ENCODE measurements at places on chromosomes 1 and 21.

- no peak for DNase-seq
Measured at GRCh38 chr1:4916610-4917009, 262.2 kb downstream of the AJAP1 start.

- DNase-seq: no peak
Measured at GRCh38 chr1:154788886-154789285, 81.2 kb downstream of the KCNN3 start.

- DNase-seq: no peak
Measured at GRCh38 chr1:220338759-220339158, 66.5 kb upstream of the RAB3GAP2 start.

- DNase-seq: no peak
Measured at GRCh38 chr1:155976062-155976912, 2.1 kb downstream of the ARHGEF2 start.

GRCh38 chr1:41783189-41783639 is 135.5 kb downstream of the HIVEP3 start:
- peak; percentile 22 for DNase-seq

GRCh38 chr1:17609529-17609928 is 70.0 kb downstream of the ARHGEF10L start:
- no peak for DNase-seq

DNA sequence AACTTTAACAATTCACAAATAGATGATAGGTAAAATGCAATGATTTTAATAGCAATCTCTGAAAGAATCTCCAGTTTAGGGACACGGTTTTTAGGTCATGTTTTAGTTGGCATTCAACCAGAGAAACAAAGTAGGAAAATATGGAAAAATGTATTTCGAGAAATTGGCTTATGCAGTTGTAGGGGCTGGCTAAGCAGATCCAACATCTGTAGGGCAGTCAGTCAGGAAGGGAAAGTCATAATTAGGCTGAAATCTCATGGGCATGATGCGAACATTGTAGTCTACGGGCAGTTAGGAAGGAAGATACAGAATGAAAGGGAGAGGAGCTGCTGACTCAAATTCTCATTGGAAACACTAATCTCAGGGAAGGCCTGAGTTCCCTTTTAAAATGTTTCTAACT is 1276.0 kb upstream of the ADGRL4 start:
- no peak for DNase-seq

GRCh38 chr21:22224261-22224660 is 1226.1 kb downstream of the NCAM2 start:
- DNase-seq: no peak

- no peak for DNase-seq
Measured at GRCh38 chr1:167987174-167987573, 50.3 kb upstream of the MPC2 start.

- DNase-seq: no peak
Measured at GRCh38 chr1:185044387-185044786, 971 bp upstream of the RNF2 start.

- no peak for DNase-seq
Measured at GRCh38 chr21:16579538-16579937, 849.8 kb downstream of the USP25 start.

- DNase-seq: peak; percentile 94
Measured at GRCh38 chr1:5099558-5099957, 445.1 kb downstream of the AJAP1 start.

DNA sequence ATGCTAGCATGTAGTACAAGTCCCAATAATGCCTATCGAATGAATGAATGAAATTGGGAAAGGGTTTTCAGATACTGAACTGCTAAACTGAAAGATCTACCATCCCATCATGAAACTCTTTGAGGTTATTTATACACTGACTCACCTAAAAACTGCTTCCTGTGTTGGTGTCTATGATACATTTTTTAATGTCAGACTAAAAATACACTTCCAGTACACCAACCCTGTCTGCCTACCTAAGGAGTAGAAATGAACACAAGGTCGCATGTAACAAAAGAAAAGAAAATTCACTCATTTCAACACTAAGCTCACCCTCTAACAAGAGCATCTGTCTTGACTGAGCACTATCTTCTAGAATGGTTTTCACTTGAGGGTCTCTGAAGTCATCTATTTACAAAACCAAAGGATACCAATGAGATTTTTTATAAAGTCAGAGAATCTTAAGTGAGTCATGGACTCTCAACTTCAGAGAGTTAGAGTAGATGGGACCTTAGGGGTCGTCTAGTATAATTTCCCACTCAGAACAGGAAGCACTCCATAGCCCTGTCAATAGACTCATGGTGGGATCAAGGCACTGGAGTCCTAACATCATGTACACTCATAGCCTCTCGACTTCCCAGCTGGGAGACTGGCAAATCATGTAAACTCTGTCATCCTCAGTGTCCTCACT is 53.4 kb downstream of the WLS start:
- no peak for DNase-seq

GRCh38 chr1:76870037-76870436 is 2.8 kb downstream of the ST6GALNAC5 start:
- no peak for DNase-seq

- DNase-seq: no peak
Measured at GRCh38 chr1:79117376-79117775, 110.8 kb upstream of the ADGRL4 start.

DNA sequence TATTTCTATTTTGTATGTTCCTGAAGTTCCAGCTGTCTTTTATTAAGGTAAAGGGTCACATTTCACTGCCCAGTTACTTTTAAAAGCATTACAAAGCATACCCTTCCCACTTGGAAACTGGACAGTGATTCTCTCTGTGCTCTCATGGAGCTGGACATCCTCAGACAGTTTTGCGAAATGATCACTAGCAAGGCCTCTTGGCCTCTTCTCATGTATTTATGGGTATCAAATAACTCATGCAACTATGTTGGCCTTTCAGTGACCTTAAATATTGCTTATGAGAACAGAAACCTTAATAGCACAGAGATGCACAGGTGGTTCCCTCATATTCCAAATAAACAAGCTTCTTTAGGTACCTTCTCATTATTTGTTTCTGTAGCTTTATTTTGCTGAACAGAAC is 7.9 kb upstream of the AMPD1 start:
- DNase-seq: no peak

DNA sequence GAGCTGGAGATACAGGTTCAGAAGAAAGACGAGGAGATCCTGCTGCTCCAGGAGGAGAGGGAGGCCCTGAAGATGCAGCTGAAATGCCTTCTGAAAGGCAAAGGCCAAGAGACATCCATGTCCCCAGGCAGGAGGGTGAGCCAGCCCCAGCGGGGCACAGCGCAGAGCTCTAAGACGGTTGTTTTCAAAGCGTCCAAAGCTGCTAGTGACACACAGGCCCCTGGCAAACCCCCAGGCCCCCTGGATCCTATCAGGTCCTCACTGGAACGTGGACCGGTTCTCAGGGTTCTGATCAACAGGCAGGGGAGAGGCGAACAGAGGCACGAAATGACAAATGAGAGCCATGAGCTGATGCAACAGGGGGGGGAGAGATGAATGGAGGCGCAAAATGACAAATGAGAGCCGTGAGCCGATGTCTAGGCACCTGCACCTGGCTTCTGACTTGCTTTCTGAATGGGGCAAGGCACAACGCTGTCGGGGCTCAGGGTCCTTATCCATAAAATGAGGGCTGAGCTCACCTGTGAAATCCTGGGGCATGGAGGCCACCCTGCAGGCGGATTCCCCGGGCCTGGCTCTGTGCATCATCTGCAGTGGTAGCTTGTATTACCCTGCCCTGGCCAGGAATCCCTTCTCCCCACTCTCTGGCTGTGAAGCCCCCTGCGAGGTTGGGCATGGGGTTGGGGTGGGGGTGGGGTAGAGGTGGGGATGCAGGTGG is 9.2 kb downstream of the CCDC27 start:
- DNase-seq: no peak

DNA sequence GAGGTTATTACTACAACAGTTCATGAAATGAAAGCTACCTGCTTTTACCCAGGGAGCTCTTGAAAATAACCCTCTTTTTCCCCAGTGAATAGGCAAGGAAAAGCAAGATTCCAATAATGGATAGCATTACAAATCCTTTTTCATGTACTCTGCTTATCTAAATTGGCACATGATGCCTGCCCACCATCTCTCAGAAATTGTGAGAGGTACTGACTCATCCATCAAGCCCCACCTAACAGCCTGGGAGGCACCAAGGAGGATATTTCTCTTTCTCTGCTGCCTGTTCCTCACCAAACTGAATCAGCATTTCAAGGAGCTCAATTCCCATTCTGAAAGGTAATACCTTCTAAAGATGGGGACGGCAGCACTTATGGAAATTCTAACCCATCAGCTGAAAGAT is 34.4 kb downstream of the PALMD start:
- DNase-seq: no peak

GRCh38 chr21:35220301-35220700 is 171.2 kb upstream of the RUNX1 start:
- DNase-seq: no peak

- DNase-seq: no peak
Measured at GRCh38 chr1:41475859-41476567, 8.5 kb downstream of the EDN2 start.

- DNase-seq: no peak
Measured at GRCh38 chr1:217718873-217719272, 87.7 kb downstream of the SPATA17 start.

- no peak for DNase-seq
Measured at GRCh38 chr21:26405071-26405470, 168.0 kb downstream of the CYYR1 start.

GRCh38 chr1:47873337-47873736 is 123.8 kb downstream of the TRABD2B start:
- DNase-seq: no peak

GRCh38 chr1:19096036-19096833 is 113.8 kb downstream of the UBR4 start:
- DNase-seq: no peak

DNA sequence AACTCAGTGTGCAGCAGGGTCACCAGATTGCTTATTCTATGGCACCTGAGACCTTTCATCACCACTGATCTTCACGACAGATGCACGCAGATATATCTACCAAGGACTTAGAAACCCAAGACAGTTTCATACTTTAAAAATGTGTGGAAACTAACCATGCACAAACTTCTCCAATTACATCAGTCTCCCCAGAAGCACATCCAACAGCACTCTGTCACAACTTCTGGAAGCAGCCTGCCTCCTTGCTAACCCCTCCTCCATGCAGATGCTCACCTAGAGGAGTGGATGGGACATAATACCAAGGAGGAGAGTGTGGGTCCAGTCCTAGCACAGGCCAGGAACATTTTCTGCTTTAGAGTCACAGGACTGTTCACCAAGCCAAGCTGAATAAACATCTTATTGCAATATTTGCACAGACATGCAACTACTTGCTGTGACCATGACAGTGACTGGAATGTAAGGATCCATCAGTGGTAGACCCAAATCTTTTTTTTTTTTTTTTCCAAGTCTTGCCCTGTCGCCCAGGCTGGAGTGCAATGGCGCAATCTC is 69.4 kb downstream of the HIVEP3 start:
- no peak for DNase-seq

DNA sequence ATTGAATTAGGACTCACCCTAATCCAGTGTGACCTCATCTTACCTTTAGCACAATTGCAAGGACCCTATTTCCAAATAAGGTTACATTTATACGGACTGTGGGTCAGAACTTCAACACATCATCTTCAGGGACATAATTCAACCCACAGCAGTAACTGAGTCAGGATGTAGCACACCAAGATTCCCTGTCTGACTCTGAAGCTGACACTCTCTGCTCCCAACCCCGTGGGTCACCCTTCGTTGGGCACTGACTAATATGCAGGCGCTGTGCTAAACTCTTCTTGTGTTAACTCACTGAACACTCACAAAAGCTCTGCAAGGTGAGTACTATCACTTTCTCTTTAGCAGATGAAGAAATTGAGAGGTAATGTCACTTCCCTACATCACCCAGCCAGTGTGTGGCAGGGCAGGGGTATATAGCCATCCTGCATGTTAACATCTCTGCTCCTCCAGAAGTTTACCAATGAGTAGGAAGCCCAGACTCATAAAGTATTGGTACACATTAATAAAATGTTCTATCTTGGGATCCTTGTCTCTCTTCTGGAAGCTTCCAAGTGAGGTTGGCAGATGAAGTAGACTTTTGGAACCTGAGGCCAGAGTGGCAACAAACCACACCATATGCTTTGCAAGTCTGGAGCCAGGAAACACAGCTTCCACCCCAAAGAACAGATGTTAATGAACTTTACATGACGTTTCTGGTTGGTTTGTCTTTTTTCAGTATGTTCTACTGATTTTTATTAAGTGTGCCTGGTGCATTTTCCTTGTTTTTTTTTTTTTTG is 139.2 kb upstream of the KLHDC7A start:
- DNase-seq: no peak

DNA sequence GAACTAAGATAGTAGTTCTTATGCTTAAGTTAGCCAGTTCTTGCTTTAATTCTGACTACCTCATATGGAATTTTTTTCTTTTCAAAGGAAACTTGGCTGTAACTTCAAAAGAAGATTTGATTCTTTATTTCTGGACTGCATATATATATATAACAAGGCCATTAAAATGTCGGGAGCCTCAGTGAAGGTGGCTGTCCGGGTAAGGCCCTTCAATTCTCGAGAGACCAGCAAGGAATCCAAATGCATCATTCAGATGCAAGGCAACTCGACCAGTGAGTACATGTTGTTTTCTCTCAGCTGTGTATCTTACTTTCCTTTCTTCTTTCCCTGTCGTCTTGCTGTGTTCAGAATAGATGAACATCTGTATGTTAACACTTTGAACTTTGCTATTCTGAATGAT is 21.8 kb downstream of the KIF1B start:
- no peak for DNase-seq

DNA sequence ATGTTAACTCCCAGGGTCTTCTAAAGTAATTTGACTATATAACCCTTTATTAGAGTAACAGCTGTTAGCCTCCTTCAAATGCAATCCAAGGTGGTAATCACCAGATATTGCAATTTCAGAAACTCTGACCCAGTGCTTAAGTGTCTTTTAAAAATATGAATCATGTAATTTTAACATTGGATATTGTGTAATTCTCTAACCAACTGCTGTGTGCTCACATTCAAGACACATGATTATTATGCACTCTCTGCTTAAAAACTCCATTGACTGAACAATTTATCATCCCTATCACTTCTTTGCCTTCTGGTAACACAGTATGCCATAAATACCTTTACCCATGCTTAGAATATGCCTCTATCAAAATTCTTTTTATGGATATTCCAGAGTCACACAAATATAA is 537.4 kb upstream of the RGS18 start:
- DNase-seq: no peak

- no peak for DNase-seq
Measured at GRCh38 chr1:110916669-110917306, 43.8 kb downstream of the CD53 start.

All from NCI-H510A treated with DMSO at 0.1 percent for 48 hours (cell line).